ENCODE measurements at places on chromosomes 12 and 14.

DNA sequence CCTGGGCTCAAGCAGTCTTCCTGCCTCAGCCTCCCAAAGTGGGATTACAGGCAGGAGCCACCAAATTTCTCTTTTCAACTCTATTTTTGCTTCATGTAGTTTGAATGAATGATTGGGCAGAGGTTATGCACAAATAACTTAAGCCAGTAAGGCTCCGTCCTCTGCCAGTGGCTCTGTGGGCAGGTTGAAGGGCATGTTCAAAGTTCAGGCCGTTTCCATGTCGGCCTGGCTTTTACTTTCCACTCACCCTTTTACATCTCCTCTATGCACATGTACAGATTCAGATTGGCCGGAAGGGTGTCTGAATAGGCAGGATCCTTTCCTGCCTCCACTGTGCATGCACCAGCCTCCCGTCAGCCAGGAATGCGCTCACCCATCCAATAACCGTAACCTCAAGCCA, 132.3 kb downstream of the EML1 start:
- no peak for DNase-seq

DNA sequence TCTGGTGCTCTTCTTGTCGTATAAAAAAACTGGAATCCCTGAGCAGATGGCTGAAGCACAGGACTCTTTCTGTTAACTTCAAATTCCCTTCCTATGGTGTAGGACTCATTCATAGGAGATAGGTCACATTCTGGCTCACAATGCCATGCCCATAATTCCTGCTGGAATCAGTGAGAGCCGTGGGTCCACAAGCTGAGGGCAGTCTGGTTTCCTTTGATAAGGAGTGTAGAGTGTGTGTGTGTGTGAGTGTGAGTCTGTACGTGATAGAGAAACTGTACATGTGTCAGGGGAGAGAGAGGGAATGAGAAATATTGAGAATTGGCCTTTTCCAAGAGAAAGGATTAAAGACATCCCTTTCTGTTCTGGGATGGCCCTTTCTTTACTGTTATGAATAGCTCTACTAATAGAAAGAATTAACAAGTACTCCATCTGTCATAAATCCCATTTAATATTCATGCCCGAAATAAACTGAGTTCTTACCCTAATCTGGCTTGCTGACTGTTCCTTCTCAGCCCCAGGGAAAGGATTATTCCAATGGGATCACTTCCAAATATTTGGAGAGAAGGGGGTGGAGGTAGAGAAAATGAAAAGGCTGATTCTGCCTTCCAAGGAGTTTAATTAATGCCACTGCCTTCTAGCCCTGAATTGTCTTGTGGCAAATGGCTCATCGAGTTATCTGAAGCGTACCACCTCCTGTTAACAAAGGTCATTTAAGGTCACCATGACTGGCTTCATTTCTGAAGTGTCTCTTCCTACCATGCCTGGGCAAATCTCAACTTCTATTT, 79.0 kb downstream of the TMX1 start:
- no peak for DNase-seq

GRCh38 chr12:128968668-128969067, 115.4 kb downstream of the GLT1D1 start:
- no peak for DNase-seq

GRCh38 chr12:53195516-53196420, 11.3 kb downstream of the ITGB7 start:
- DNase-seq: no peak

- no peak for DNase-seq
Observed at GRCh38 chr14:28751467-28752058, 15.0 kb upstream of the FOXG1 start.

DNA sequence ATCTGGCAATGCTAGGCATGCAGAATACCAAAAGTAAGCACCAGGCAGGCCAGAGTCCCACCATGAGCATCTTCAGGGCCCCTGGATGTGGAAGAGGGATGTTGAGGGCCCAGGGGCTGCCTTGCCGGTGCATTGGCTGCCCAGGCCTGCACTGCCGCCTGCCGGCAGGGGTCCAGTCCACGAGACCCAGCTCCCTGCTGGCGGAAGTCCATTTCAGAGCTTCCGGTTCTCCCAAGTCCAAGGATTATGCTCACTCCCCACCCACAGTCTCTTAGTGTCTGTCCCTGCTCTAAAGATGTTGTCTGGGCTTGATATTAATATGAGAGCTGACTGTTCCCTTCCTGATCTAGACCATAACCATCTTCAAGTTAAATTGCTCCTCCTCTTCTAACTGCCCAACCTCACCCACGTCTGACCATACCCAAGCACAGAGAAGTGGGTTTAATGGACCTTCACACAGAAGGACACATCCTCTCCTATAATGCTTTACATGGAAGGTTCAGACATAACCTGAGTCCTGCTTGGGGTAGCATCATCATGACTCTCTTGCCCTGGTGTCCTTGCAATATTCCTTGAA, 117.4 kb downstream of the DAD1 start:
- DNase-seq: no peak

DNA sequence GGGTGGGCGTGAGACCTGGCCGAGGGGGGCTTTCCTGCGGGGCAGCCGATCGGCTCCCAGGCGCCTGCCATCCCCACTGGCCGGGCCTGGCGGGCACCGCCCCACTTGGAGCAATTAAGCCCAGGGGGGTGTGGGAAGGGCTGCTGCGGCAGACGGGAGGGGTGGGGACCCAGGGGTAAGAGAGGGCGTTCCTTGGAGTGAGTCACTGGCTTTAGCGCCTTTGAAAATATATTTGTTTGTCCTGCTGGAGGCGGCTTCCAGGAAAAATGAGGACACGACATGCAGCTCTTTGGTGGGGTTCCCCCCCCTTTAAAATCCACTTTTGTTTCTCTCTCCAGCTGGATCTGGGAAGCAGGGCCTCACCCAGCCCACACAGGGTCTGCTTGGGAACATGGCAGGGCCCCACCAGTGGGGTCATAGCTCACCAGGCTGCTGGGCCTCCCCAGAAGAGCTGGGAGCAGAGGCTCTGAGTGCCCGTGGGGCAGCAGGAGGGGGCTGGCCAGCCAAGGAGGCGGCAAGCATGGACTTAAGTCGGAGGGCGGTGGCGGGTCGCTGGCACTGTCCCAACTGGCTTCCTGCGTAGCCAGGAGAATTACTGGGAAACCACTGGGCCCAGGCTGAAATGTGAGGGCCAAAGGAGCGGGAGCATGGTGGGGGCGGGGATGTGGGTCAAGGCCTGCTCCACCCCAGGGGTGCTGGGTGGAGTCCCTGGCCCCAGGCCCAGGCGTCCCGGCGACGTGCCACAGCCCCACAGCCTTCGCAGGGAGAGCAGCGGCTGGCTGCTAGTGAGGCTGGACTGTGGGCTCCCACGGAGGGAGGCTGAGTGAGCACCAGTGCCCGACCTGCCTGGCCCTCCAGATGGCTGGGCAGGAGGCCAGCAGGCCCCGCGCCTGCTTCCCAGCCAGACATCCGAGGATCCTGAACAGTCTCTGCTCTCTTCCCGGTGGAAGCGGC, 128.0 kb downstream of the RFLNA start:
- no peak for DNase-seq

GRCh38 chr14:34629657-34630529, at the start of gene SNX6:
SNX6 (minus strand) TSS chr14:34630148; CDS start chr14:34630116, 32 bp downstream.
- DNase-seq: peak; percentile 64

- DNase-seq: no peak
Observed at GRCh38 chr12:43112101-43112920, 439.7 kb downstream of the ADAMTS20 start.

DNA sequence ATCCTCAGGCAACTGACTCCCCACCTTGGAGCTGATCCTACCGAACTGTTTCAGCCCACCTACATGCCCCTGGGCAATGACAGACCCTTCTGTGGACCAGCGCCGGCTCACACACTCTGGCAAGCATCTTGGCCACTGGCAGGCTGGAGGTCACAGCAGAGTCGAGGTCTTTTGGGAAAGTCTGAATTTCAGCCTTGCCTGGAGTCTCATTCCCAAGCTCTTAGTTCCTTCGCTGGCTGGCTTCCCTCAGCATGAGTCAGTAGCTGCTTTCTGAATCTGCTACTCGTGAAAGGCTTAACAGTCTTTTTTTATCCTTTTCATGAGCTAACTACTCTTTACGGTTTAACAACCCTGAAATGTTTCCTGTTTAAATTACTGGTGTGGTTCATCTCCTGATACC, 44.5 kb downstream of the ASCL4 start:
- DNase-seq: no peak

DNA sequence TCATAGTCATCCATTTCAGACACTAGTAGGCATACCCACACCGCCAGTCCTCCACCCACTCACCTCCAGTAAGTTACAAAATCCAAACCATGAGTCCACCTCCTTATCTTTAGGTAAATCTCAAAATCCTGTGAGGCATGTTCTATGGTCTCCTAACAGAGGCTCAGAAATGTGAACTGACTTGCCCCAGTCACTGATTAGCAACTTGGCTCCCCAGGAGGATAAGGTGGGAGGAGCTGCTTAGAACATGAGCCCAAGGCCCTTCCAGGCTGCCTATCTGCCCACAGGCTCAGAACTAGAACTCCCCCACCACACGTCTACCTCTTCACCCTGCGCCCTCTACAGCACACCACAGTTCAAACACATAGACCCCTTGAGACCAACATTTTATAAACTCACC, 19.9 kb downstream of the SETD3 start:
- DNase-seq: no peak

DNA sequence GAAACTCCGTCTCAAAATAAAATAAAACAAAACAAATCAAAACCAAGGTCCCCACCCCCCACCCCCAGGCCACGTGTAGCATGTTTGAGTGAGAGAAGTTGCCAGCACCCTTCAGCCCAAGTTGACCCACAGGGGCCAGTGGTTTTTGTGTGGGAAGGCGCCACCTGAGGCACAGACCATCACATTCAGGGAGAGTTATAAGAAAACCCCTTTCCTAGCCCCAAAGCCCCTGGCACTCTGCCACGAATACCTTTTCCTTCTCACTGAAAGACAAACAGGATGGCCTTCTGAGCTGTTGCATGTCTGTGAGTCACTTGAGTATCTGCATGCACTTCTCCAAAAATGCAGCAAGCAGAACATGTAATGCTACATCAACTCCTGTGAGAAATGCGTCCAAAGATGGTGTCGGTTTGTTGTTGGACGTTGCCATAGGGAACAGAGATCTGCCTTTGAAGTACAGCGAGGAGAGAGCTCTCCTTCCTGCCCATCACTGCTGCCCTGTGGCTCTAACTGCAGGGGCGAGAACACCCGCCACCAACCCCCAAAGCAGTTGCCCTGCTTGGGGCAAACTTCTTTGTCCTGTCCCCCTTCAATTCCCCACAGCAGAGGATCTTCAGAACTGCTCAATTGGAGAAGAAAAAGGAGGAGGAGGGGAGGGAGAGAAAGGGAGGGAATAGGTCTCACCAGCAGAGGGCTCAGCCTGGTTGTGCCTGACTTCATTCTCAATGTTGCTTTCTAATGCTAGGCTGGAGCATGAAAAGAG, 2.7 kb upstream of the TRAF3 start:
- peak; percentile 27 for DNase-seq

- DNase-seq: no peak
Observed at GRCh38 chr12:124397807-124398577, 103.1 kb downstream of the RFLNA start.

- DNase-seq: no peak
Observed at GRCh38 chr12:43812057-43812456, 5.9 kb upstream of the TWF1 start.

DNA sequence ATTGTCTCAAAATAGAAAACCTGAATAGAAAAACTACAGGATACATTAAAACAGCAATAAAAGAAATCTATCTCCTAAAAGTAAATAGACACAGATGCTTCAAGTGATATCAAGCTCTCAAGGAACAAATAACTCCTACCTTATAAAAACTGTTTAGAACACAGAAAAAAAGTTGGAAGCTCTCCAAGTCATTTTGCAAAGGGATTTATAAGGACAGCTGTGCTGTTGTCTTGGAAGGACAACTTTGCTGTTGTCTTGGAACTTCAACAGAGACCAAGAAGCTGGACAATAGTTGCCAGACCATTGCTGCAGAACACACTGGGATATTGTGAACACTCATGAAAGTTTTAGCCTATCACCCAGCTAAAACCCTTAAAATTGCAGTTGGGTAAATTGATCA, 780.7 kb downstream of the FLRT2 start:
- no peak for DNase-seq

DNA sequence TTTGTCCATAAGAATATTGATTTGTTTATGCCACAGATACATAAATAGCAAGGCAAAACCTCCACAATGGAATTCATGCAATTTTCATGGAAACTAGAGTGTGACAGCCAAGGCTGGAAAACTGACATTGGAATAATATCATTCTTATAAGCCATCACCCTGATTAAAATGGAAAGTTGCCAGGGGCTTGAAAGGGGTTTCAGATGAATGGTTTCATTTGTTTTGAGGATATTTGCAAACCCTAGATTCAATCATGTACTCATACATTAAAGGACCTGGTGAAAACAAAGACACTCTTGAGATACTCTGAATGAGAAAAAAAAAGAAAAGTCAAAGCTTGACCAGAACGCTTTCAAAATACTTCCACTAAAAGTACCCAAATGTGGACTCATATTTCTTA, 205.7 kb downstream of the DIO2 start:
- no peak for DNase-seq

DNA sequence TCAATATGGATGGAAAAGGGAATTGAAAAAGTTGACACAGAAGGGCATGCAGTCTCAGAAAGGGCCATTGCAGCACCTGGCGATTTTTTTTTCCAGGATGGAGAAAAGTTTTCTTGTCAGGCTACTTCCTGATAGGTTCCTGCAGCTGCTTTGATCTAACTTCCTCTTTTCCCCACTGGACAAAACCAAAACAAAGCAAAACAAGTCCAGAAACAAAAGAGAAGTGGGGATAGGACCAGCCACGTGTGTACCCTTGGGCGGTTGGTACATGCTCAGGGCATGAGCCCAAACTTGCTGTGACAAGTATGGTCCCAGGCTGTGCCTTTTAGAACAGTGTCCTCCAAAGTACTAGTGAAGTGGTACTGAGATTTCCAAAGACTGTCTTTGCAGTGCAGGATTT, 89.8 kb downstream of the CHST11 start:
- DNase-seq: no peak

GRCh38 chr12:123278101-123278627, 6.5 kb upstream of the CDK2AP1 start:
- DNase-seq: no peak

DNA sequence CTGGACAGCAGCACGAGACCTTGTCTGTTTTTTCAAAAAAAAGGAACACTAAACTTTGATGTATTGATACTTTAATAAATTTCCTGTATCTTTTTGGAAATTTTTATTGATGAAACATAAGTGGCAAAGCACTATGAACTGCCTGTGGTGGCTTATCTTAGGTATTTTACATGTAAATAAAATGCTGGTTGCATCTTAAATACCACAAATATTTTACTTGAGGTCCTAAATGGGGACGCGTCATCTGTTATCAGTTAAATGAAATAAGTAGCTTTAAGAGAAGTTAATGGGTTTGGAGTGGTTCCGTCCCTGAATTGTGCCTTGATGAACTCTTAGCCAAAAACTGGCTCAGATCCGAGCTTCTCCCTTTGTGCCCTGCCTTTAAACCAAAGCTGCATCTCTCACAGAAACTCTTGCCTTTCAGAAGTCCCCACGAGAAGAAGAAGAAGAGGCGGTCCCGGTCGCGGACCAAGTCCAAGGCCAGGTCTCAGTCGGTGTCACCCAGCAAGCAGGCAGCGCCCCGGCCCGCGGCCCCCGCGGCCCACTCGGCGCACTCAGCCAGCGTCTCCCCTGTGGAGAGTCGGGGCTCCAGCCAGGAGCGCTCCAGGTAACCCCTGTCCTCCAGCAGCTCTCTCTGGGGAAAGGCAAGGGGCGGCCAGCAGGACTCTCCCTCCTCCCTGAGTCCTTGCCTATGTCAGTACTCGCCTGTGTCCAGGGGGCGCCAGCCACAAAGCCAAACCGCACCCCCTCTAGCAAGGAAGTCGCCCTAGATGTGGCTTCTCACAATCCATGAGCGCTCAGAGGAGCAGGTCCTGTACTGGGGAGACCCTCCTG, 31.2 kb upstream of the MMP17 start:
- DNase-seq: no peak

GRCh38 chr12:129207084-129207483, 353.8 kb downstream of the GLT1D1 start:
- DNase-seq: no peak
